Memory B cell (primary cell): ENCODE measurements at places on chromosomes 6 and 20.

- DNase-seq: no peak
Observed at GRCh38 chr20:24153101-24154040, 164.8 kb upstream of the GGTLC1 start.

DNA sequence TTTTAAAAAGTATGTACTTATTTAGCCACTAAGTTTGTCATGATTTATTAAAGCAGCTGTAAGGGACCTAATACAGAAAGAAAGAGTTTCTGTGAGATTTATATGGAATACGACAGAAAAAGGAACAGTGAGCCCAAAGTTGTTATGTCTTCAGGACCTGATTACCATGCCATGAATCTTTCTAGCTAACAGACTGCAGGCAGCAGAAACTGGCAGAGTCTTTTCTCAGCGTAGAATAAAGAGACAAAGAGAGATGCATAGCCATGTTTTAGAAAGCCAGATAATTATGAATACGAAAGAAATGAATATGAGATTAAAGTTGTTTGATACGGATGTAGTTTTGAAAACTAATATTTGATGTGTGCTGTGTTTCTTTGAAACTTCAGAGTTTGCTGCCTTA, 624.1 kb upstream of the ADGRB3 start:
- no peak for DNase-seq

DNA sequence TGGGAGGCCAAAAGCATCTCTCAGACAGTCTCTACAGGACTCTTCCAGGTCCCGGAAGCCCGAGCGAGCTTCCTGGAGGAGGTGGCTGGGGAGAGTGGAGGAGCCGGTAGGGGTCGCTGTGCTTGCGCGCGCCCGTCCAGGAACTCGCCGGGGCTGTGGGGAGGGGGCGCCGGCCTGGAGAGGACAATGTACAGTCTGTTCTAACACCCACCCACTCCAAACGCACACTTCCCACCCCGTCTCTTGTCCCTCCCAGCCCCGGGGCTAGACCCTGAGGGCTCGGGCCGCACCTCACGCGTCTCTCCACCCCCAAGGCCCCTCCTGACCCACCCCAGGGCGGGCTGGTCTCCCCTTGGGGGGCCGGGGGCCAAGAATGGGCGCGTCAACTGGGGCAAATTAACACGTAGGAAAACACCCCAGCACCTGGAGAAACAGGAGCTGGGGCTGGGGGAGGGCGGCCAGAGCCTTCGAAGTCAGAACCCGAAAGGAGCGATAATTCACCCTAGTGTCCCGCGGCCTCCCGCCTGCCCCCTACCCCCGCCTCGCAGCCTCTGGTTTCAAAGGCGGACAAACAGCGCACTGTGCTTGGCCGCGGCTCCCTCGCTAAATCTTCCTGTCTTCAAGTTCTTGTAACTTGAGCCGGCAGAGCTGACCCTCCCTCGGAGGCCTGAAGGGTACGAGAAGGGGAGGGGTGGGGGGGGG, 103.2 kb upstream of the FOXP4 start:
- DNase-seq: no peak

DNA sequence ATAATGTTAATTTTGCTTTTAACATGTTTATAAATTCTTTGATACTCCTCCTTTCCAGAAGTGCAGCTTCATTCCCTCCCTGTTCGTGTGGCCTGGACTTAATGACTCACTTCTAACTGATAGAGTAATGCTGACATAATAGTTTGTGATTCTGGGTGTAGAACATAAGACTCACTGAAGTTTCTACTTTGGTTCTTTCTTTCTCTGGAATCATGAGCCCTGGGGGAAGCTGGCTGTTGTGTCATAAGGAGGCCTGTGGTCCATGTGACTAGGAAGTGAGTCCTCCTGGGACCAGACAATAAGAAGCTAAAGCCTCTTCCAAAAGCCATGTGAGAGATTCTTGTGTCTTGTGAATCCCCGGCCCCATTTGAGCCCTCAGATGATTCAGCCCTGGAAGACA, 30.5 kb upstream of the HLA-G start:
- DNase-seq: no peak
